Temporal lobe (tissue), 4 donors: ENCODE measurements at places on chromosomes 6 and 20. TPM values are rescaled to one million over a fixed set of nuclear protein-coding genes. Genes with fewer than 3 reads are reported as not detected.

Gene PRL
- total RNA-seq = not detected

Gene ANKRD6
- total RNA-seq = 36.4 TPM

Gene BYSL
- total RNA-seq = 11.6 TPM

Gene PHACTR3
- total RNA-seq = 31.0 TPM

Gene PXDC1
- total RNA-seq = 9.1 TPM

Gene LAMA2
- total RNA-seq = 11.8 TPM

Gene KDM1B
- 40.8 TPM for total RNA-seq

Gene C6orf141
- 0.74 TPM for total RNA-seq

Gene PTPRA
- total RNA-seq = 90.0 TPM

Gene HLA-DOA
- total RNA-seq = 0.25 TPM

Gene HLA-DRB5
- not detected for total RNA-seq

Gene MLN
- not detected for total RNA-seq

Gene MYCT1
- total RNA-seq = 3.0 TPM

Gene KCNK17
- total RNA-seq = not detected

Gene OR2J1
- total RNA-seq = under 0.01 TPM

Gene HLA-DQB1
- not detected for total RNA-seq

Gene SLC13A3
- total RNA-seq = 7.9 TPM

Gene ATP6V1G2
- 57.5 TPM for total RNA-seq

Gene ULBP2
- total RNA-seq = 4.4 TPM

Gene FRK
- 0.49 TPM for total RNA-seq

Gene GPR6
- total RNA-seq = 0.74 TPM

Gene SCRT2
- total RNA-seq = 4.7 TPM

Gene MAP1LC3A
- total RNA-seq = 49.2 TPM
